ENCODE measurements at places on chromosomes 12 and 14.

GRCh38 chr12:88113871-88114270 is 28.0 kb downstream of the CEP290 start:
- no peak for DNase-seq

DNA sequence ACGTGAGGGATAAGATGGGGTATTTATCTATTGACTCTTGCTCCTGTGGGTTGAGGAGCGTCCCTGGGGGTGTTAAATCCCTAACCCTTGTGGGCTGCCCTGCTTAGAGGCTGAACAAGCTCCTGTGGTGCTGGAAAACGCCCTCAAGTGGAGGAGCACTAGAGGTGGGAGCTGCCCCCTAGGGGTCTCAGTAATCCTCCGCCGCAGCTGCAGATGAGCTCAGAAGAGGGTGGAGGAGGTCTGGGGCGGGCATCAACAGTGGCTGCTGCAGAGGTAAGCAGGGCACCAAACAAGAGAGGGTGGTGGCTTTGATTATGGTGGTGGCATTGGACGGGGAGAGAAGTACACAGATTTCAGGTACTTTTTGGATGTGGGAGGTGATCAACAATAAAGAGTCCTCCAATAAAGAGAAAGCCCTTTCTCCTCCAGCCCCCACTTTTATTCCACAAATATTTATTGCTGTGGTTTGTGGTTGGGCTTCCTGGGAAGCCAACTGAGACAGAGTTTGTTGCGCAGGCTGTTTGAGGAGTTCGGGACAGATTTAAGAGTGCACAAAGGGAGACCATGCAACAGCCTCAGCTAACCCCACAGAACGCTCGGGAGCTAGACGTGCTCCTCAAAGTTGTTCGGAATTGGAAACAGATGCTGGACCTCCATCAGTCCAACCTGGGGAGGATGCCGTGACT is 179.9 kb downstream of the ADCK1 start:
- no peak for DNase-seq

DNA sequence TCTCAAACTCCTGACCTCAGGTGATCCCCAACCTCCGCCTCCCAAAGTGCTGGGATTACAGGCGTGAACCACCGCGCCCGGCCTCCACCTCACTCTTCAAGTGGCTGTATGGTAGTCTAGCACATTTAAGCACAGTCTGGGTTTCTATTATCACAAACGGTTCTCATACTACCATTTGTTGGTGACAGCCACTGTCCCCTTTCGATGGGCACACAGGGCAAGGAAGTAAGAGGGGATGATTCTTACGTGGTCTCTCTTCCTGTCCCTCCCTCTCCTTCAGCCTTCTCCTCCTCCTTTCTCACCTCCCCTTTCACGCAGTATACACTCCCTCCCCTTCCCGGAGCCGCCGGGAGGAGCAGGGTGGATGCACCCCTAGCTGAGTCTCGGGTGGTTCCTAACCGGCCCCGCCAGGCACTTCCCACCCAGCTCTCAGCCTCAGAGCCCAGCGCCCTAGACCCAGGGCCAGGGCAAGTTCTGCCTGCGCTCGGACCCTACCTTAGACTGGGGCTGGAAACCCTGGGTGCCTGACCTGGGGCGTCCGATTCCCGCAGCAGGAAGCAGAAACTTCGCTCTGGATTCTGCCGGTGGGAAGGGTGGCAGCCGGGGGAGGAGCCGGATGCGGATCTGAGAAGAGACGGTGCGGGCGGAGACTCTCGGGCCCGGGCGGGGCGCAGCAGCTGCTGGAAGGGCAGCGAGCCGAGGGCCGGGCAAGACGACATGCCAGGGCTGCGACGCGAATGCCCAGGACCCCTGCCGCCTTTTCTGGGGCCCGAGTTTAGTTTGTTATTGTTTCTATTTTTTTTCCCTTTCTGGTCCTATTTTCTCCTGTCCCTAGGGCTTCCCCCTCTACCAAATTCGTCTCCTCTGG is at the start of gene TEP1:
TSS of gene TEP1 (minus strand) at position 626 of the 868 bp plus-strand sequence. CDS start 5,062 bp downstream, outside the sequence.
- peak; percentile 56 for DNase-seq

DNA sequence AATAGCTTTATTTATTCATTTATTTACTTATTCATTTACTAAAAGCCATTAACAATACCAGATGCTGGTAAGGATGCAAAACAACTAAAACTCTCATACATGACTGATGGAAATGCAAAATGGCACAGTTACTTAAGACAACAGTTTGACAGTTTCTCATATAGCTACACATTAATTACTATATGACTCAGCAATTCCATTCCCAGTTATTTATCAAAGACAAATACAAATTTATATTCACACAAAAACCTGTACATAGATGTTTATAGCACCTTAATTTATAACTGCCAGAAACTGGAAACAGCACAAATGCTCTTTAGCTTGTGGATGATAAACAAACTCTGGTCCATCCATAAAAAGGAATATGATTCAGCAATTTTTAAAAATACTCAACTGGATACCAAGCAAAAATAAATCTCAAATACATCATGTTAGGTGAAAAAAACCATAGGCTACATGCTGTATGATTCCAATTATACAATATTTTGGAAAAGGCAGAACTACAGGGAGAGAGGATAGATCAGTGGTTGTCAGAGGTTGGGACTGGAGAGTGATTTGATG is 37.9 kb upstream of the ST8SIA1 start:
- DNase-seq: no peak

DNA sequence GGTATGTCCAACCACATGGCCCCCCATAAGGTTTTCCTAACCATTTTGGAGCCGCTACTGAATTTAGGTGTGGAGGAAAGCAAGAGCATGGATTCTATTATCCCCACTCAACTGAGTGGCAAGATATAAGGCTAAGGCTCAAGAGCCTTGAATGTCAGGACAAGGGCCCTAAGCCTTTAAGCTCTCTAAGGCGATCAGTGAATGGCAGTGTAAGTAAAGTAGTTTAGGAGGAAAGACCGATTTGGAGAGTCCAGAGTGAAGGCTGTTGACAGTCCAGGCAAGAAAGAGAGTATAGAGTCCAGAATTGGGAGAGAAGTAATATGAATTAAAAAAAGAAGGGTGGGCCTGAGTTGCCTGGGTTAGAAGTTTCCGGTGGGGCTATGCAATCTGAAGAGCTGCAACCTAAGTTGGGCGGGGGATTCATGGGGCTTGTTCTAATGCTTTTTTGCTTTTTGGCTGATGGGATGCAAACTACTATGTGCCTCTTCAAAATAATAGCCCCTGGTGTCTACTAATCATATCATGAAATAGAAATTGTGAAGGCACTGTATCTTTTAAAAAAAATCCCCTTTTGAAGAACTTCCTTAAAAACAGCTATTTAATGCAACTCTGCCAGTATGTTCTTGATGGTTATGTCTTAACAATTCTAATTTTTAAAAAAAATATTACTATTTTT is at the start of gene SPIC:
TSS of gene SPIC (plus strand) at position 626 of the 676 bp plus-strand sequence. CDS start 1,569 bp downstream, outside the sequence.
- DNase-seq: no peak

DNA sequence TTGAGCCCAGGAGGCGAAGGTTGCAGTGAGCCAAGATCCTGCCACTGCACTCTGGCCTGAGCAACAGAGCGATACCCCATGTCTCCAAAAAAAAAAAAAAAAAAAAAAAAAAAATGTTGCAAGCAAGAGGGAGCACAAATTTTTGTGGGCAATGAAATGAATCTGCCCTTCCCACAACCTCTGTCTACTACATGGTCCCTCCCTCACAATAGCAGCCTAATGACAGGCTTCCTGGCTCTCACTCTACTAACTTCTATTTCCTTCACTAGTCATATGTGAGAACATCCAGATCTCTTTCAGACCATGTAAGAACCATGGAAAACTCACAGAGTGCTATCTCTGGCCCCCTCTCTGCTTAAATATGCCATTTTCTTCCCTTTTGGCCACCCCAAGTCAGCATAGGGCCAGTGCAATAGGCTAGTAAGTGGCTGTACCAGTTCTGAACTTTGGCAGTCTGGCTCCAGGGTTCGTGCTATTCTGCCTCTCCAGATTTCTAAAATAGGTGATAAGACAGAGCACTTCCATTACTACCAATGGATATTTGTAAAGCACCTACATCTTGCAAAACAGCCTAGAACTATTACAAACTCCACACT is 7.1 kb downstream of the OSBPL8 start:
- DNase-seq: no peak

DNA sequence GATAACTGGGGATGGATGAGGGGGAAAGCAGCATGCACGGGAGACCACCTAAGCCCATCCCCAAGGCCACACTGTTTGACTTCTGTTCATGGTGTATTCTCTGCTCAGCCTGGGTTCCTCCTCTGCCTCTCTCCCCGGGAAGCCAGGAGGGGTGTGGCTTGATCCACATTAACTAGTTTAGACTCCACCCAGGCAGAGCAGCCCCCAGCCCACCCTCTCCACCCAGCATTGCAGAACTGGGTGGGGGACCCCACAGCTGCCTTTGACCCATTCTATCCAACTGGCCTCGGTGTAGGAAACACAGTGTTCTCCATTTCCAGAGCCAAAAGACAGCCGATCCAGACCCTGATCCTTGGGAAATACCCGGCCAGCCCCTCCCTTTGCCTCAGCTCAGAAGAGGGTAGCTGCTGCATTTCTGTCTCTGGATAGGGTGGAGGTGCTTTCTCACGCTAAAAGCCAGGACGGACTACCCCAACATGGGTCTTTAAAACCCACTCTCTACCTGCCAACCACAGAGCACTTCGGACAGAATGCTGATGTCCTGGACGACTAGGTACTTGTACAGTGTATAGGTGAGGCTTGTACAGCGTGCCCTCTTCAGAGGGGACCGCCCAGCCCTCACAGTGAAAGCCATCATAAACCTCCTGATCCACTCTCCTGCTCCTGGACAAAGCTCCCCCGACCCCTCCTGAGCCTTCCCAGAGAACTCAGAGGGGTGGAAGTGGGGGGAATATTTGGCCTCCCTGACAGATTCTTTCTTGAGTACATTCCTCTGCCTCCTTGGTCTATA is 9.4 kb downstream of the SPRYD3 start:
- DNase-seq: no peak

GRCh38 chr14:21367582-21368144 is 16.2 kb downstream of the SUPT16H start:
- DNase-seq: no peak

DNA sequence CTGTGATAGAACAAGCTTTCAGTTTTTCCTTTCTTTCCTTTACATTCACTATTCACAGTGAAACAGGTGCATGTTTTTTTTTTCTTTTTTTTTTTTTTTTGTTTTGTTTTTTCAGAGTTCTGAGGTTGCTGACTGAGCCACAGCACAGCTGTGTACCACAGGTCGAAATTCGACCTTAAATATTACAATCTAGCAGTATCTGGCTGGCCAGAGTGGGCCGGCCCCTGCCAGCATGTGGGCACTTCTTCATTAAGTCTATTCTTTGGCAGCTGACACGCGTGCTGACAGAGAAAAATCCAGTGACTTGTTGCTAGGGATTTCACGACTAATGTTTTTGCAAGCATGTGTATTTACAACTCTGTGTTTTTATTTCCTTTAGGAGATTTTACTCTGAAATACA is 33.9 kb downstream of the FBXO33 start:
- no peak for DNase-seq

DNA sequence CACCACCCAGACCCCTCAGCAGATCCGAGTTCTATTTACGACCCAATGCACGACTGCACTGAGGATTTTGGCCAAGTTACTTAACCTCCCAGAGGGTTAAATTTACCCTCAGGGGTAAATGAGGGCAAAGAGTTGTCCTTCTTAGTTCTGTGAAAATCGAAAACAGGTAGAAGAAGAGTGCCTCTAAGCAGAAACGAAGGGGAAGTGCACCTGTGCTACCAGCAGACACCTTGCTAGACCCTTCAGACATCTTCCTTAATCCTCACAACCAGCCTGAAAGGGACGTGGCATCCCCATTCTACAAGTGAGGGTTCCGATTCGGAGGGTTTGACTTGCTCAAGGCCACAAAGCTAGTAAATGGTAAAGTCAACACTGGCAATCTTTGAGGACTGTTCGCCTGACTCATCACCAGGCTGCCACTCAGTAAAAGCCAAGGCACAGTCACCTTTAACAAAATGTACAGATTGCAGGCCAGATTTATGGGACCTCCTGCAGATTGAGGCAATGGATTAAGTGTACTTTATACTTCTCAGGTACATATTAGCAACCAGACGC is 1.6 kb downstream of the GSG1 start:
- DNase-seq: no peak

DNA sequence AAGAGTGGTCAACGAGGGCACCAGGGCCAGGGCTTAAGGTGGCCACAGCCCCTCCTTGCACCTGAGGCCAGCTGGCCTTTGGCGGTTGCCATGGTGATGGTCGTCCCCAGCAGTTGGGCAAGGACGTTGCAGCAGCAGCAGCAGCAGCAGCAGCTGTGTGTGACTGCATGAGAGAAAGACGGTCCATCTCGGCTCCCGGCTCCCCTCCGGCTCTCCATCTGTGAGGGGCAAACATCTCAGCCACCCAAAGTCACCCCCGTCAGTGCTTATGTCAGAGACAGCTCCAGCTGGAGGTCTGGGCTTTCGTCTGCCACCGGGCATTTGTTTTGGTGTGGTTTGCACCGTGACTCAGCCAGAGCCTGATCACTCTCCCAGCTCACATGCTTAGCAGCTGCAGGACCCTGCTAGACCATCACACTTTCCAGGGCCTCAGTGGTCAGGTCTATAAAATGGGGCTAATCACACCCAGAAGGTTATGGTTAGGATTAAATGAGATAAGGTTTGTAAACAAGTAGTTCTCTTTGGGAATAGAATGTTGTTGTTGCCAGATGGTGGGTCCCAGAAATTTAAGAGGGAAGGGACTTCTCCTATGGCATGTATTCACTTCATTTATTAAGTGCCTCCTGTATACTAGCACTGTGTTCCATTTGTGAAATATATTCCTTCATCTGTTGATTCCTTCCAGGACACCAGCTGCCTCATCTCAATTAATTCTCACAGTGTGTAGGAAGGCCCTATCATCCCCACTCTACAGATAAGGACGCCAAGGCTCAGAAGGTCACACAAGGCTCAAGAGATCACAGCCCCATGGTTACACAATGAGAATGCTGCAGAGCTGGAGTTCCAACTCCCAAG is 212.6 kb upstream of the LHX5 start:
- no peak for DNase-seq

GRCh38 chr14:23153851-23154796 is 29.3 kb downstream of the SLC7A8 start:
- DNase-seq: no peak

DNA sequence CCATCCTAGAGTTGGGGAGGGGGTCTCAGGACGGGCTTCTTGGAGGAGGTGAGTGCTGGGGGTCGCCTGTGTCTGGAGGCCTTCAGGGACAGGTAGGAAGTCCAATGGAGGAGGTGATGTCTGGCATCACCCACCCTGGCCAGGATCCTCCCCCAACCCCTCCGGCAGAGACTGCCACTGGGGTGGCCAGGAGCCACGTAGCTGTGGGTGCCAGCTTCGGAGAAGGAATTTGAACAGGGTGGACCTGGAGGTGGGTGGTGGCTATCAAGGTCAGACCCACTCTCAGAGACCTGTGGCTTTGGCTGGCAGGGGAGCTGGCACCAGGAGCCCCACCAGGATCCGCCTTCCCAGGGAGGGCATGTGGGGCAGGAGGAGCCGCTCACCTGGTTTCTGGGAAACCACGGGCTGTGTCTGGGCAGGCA is 9.1 kb downstream of the CEP170B start:
- DNase-seq: no peak

All from NCI-H1092 (cell line).